ENCODE measurements at places on chromosomes 1 and 21. TPM values are rescaled to one million over a fixed set of nuclear protein-coding genes. Genes with fewer than 3 reads are reported as not detected.

Gene KIRREL1
- polyA plus RNA-seq, result 22.3 TPM

Gene OLIG1
- 0.14 TPM for polyA plus RNA-seq

Gene C8A
- polyA plus RNA-seq, result not detected

Gene CYP4A11
- 0.14 TPM for polyA plus RNA-seq

Gene TIE1
- 40.3 TPM for polyA plus RNA-seq

Gene RASAL2
- polyA plus RNA-seq, result 19.9 TPM

Gene OR2L8
- polyA plus RNA-seq, result not detected

Gene FCRL6
- polyA plus RNA-seq, result 0.11 TPM

Gene CDCP2
- polyA plus RNA-seq, result not detected

Gene NECTIN4
- polyA plus RNA-seq, result 0.04 TPM

Gene PTCH2
- 6.7 TPM for polyA plus RNA-seq

Gene DCST2
- polyA plus RNA-seq, result 0.47 TPM

Gene NR5A2
- 2.5 TPM for polyA plus RNA-seq

Gene ZFP69
- 4.7 TPM for polyA plus RNA-seq

Gene EXTL1
- polyA plus RNA-seq, result 4.7 TPM

Gene CLCA1
- polyA plus RNA-seq, result not detected

Gene RNU1-1
- polyA plus RNA-seq, result not detected
